ENCODE measurements at places on chromosomes 3 and 15.

- no peak for DNase-seq
These were observed 196.2 kb upstream of the MRPL3 start for GRCh38 chr3:131699001-131699400.

- no peak for DNase-seq
These were observed 2.7 kb downstream of the PPP1R14D start for GRCh38 chr15:40825661-40826422.

DNA sequence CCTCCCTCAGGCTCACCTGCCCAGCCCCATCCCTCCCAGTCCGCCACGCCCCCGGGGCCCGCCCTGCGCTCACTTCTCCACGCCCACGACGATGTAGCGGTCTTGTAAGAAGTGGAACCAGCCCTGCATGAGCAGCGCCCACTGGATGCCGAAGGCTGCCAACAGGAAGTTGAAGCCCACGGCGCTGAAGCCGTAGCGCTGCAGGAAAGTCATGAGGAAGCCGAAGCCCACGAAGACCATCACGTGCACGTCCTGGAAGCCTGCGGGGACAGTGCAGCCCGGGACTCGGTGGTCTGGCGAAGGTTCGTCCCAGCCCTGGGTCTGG lies 9.7 kb downstream of the RHCG start:
- peak; percentile 69 for DNase-seq

DNA sequence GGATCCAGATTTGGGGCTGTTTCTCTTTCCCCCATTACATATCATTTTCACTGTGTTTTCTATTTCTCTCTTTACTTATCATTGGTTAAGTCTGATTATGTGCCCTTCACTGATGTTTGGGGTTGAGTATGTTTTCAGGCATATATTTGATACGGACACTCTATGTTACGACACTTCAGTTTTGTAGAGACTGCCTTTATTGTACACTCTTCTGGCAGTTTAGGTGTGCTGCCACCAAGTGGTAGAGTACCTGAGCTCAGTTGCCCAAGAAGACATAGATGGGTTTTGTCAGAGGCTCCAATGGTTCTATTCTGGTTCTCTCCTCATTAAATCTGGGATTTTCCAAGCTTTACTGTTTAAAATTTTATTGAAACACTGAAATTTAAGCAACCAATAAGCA lies 255.0 kb upstream of the ROPN1 start:
- DNase-seq = peak; percentile 11

DNA sequence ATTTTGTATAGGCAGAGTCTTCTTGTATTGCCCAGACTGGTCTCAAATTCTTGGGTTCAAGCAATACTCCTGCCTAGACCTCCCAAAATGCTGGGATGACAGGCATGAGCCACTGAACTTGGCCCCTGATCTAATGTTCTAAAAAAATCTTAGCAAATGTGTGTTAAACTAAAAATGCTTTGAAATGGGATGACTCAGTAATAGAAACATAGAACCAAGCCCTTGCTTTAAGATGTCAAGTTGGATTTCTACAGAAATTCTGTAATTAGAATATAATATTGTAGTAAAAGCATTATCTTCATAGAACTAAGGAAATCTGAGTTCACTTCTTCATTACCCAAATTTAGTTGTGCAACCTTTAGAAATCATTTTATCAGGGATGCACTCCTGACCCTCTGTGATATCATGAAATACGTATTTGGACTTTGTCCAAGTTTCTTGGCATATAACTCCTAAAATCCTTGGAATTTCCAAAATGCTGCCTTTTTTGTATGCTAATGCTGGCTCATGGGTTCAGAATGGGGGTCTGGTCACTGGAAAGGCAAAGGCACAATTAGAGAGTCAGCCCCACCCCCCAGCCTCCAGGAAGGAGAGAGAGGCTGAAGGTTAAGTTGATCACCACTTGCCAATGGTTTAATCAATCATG lies 217.3 kb downstream of the TP63 start:
- DNase-seq = no peak

GRCh38 chr15:59138243-59138642 lies 33.3 kb downstream of the CCNB2 start:
- peak; percentile 76 for DNase-seq

GRCh38 chr15:71562251-71562650 lies 248.1 kb upstream of the NR2E3 start:
- no peak for DNase-seq

DNA sequence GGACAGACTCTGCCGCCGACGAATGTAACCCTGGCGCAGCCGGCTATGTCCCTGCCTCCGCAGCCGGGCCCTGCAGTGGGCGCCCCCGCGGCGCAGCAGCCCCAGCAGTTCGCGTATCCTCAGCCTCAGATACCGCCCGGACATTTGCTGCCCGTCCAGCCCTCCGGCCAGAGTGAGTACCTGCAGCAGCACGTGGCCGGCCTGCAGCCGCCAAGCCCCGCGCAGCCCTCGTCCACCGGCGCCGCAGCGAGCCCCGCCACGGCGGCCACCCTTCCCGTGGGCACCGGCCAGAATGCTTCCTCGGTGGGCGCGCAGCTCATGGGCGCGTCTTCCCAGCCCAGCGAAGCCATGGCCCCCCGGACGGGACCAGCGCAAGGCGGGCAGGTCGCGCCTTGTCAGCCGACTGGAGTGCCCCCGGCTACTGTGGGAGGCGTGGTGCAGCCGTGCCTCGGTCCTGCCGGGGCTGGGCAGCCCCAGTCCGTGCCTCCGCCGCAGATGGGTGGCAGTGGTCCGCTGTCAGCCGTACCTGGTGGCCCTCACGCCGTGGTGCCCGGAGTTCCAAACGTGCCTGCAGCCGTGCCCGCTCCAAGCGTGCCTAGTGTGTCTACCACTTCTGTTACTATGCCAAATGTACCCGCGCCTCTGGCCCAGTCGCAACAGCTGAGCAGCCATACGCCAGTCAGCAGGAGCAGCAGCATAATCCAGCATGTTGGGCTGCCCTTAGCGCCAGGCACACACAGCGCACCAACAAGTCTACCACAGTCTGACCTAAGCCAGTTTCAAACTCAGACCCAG lies 2.4 kb downstream of the TSC22D2 start:
- DNase-seq = peak; percentile 67

- DNase-seq = no peak
These were observed 92.2 kb downstream of the MYLK start for GRCh38 chr3:123791898-123792297.

- no peak for DNase-seq
These were observed 216.1 kb upstream of the CDIN1 start for GRCh38 chr15:36363335-36363734.

GRCh38 chr3:89932882-89933281 lies 825.5 kb downstream of the EPHA3 start:
- DNase-seq = no peak

- no peak for DNase-seq
These were observed 56.1 kb upstream of the C3orf49 start for GRCh38 chr3:63762934-63763550.

DNA sequence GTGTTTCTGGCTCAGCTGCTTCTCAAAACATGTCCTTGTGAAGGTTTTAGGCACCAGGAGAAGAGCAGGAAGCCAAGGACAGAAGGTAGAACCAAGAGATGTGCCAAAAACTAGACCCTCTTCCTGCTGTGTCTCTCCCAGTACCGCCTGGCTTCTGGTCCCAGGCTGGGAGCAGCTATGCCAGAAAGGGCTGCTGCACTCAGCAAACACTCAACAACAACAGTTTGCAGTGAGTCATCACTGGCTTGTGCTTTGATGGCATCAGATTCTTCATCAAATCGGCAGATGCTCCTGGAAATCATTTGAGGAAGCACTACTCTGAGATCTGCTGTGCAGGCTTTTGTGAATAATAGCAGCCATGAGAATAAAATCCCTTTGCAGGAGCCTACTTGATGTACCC lies 63.2 kb downstream of the DGKG start:
- DNase-seq = no peak

GRCh38 chr3:113021471-113021870 lies 30.7 kb downstream of the GTPBP8 start:
- no peak for DNase-seq

- no peak for DNase-seq
These were observed 120.7 kb downstream of the ANP32A start for GRCh38 chr15:68699881-68700454.

DNA sequence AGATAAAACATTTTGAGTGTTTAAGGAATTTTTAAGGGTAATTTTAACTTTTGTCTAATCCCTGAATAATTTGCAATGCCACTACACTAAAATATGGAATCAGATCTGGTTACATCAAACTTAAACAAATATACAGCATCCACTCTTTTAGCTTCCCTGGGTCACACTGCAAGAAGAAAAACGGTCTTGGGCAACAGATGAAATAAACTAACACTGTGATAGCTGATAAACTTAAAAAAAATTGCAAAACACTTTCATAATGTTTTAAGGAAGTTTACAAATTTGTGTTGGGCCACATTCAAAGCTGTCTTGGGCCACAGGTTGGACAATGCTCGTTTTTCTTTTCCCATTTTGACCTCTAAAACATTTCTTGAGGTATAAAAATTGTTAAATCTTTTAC lies 34.3 kb downstream of the CCDC66 start:
- DNase-seq = no peak

DNA sequence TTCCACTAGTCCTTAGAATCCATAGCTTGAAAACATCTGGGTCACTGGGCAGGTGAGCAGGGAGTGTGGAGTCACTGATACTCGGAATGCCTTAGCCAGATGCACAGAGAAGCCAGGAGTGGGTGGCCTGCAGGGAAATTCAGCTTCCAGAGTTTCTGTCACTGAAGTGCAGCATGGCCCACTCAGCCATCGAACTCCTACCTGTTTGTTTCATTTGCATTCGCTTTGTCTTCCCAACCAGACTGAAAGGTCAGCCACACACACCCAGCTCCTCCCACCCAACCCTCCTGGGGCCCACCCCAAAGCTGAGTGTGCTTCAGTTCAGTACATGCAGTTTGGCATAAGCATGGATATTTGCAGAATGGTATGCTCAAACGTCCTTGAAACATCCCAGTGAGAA lies 124.5 kb upstream of the ATP10A start:
- DNase-seq = no peak

DNA sequence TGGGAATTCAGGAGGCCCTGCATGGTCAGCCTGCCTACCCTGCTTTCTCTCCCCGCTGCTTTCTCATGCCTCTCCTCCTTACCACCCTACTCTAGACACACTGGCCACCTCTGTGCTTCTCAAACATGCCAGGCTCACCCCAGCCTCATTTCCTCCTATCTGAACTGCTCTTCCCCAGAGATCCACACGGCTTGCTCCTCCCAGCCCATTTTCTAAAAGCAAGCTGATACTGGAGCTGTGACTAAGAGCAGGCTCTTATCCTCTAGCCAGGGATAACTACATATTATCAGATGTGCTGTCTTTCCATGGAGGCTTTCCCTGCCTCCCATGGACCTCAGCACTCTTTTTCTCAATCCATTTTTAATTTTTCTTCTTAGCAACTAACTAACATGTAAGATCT lies 85.9 kb downstream of the BOC start:
- no peak for DNase-seq

DNA sequence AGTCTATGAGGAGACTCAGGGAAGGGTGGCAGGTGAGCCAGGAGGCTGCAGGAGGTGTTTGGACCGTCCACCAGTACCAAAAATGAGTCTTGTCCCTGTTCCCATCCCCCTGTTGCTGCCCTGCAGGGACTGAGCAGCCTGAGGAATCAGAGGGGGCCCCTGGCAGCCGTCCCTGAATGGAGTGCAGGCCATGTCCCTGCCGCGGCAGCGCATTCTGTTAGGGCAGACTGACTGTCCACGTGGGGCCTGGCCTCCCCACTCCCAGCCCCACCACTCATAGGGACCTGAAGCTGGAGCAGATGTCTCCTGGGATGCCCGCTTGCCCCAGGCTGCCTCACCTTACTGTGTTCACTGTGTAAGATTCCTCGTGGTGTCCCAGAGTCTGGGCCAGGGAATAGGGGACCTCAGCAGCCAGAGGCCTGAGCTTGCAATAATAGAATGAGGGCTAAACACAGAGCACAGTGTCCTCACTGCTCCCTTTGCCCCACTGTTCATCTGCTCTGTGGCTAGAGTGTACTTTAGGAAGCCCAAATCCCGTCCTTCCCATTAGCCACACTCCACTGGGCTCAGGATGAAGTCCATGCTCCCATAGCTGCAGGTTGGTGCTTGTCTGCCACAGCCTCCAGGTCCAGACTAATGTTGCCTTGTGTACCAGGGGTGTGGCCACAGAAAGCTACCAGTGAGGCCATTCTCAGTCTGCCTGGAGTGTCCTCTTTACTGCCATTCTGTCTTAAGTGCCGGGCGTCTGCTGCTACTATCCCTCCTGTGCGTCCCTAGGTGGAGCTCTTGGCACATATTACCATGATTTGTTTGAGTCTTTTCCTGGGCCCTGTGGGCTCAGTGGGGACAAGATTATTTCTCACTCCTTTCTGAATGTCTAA lies 63.2 kb downstream of the HCN4 start:
- DNase-seq = peak; percentile 54

DNA sequence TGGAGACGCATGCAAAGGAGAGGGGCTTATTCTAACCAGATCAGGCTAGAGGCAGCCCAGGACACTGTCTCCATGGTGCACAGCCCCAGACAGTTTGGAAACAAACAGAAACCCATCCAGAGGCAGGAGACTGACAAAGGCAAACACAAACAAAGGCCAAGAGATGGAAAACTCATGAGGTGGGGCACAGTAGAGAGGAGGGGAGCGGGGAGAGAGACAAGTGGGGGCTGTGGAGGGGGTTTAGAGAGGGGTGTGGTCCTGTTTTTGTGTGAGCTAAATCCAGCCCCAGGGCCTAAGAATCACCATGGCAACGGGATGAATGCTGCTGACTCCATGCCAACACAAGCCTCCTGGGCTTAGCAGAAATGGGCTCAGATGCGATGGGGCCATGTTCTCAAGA lies 32.3 kb downstream of the PARP16 start:
- DNase-seq = no peak

DNA sequence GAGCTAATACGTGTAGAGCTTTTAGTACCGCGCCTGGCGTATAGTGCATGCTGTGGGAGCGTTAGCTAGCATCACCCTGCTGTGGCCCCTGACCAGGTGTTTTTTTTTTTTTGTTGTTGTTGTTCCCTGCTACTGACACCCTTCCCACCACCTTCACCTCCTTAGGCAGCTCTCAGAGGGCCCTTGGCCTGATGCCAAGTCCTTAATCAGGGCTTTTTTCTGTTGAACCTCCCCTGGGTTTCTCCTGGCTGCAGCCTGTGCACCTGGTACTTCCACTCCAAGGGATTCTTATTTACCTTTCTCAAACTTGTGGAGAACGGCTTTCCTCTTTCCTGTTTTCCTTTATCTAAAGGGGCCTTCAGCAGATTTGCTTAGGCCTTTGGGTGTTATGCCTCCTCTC lies 53.3 kb downstream of the SLC7A14 start:
- DNase-seq = no peak

DNA sequence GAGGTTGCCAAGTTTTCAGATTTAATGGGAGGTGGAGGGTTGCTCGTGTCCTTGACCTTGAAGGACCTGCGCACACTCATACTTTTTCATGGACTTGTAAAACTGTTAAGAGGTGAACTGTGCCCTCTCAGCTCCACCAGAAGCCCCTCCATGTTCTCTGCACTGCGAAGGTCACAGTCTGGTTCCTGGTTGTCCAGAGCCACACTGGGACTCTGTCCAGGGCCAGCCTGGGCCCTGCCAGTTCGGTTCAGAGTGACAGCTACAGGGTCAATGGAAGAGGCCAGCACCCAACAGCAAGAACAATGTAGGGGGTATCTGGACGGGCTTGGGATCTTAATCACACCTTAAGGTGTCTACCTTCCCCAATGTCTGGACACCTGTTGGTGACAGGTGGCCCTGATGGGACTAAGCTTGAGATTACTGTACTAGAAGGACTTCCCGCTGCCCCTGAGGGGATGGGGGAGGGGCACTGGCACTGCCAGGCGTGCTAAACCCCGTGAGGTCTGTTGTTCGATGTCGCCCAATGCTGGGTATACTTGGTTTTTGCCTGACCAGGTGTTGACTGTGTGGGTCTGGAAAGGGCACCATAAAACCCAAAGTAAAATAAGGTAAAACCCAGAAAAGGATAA lies 34.7 kb downstream of the GRK7 start:
- DNase-seq = peak; percentile 21

- DNase-seq = peak; percentile 9
These were observed 33.7 kb downstream of the RORA start for GRCh38 chr15:61195116-61196002.
